ENCODE measurements at places on chromosomes 5 and 9.

DNA sequence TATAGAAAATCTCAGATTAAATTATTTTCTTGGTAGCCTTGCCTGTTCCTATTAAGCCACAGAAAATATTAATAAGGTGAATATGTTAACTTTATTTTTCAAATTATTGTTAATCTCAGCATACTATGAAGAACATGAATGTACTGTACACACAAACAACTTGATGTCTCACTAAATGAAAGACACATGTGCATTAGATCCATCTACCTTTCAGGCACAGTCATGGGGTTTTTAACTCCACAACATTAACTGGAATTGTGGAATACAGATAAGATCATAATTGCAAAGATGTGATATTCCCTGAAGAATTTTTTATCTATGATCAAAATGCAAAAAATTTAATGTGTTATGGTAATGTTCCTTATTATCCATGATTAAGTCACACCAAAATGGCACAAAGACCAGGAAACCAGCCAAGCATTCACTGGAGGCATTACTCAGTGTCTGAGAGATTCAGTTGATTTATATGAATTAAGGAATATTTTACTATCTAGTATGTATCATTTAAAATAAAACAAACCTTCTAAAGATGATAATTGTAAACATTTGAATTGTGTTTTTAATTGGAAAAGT is 150.0 kb upstream of the VCAN start:
- DNase-seq: no peak

GRCh38 chr9:23088932-23089364 is 642.3 kb downstream of the DMRTA1 start:
- DNase-seq: no peak

GRCh38 chr5:130164966-130165365 is 260.7 kb downstream of the CHSY3 start:
- no peak for DNase-seq

GRCh38 chr5:59600998-59601397 is 292.5 kb downstream of the PDE4D start:
- DNase-seq: no peak

DNA sequence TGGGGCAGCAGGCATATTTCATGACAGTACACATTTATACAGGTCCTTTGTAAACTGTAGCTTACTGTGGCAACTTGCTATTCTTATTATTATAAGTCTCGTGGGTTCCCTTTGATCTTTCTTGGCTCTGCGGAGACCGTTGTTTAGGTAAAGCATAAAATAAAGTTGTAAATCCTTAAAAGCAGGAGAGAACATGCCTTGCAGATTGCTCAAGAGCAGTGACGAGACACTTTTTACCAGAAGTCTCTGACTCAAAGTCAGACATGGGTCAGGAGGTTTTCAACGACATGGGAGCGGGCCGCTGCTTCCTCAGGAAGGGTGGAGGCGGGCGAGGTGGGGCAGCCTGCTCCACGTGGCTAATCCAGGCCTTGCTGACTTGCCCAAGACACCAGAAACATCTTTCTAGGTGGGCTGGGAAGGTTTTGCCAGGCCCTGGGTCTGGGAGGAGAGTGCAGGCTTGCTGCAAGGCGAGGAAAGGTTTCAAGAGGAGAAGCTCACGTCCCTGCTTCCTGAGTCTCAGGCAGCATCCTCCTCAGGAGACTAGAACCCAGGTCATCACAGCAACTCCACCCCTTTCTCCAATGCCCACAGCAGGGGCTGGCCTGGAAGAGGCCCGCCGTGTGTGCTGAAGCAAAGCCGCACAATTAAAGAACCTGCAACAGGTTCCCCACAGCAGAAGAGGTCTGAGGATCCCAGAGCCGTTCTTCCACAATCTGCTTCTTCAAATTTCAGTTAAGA is 6.5 kb downstream of the TBC1D2 start:
- DNase-seq: peak; percentile 35

- DNase-seq: no peak
These were observed 9.1 kb downstream of the MEGF10 start for GRCh38 chr5:127299678-127300077.

GRCh38 chr5:135004376-135004775 is 29.7 kb downstream of the PITX1 start:
- DNase-seq: no peak

DNA sequence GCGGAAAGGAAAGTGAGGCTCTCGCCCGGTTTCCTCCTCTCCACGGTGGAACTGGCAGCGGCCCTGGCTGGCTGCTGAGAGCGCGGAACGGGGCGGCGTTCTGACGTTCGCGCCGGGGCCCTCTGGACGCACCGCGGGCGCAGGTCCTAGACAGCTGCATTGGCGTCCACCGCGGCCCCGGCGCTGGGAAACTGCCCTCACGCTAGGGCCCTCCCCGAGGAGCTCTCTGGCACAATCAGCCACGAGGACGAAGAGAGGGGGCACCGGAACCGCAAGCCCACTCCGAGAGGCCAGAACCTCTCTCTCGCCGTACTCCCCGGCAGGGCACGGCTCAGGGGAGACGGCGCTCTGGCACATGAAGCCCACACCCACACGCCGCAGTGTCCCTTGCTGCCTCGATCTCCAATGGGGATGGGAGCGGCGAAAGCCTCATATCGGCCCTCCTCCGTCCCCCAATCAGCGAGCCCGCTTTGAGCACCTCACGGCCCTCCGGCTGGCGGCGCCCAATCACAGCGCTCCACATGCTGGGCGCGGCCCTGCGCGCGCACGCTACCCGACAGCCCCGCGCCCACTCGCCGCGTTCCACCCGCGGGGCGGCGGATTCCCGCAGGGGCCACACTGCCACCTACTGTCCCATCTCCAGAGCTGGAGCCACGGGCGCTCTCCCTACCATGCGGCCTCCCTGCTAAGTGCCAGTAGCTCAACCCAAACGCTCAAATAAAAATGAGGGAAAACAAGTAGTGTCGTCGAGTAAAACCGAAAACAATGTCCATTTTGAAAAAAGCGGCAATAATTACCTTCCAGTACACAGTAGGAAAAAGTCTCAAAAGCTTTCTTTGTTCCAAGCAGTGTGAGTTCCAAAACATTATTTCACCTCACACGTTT is 11.8 kb downstream of the MRPS27 start:
- DNase-seq: peak; percentile 96

DNA sequence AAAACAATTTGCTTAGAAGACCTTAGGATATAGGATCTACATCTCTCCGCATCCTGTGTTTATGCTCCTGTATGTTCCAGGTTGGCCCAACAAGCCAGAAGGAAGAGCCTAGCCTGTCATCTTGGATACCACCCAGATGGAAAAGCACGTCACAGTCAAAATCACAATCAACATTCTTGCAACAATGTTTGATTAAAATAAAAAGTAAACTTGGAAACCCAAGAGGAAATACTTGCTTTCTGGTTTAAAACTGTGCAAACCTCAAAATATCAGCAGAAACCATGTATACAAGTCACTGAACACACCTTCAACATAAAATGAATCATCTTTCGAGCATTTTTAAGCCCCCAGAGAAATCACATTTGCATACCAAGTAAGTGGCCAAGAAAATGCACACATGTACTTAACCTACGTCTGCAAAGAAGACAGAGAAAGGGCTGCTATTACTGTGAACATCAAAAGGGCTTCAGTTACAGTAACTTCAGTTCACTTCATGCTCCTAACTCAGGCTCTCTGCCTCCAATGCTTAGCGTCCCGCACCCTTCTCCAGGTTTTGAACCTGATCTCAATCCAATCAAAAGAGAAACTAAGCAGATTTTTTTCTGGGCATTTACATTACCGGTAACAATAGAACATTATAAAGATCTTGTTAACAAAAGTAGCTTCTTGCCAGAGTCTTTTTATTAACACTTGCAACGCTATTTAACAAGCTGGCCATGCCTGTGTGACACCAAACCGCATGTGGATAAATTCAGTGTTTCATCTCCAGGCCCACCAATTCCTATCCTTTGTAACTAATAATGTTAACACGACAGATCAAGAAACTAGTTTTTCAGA is 1.3 kb downstream of the ENC1 start:
- no peak for DNase-seq

- no peak for DNase-seq
These were observed 13.5 kb upstream of the MARCHF6 start for GRCh38 chr5:10339958-10340357.

- DNase-seq: no peak
These were observed 384.9 kb downstream of the NFIB start for GRCh38 chr9:13929013-13929412.

DNA sequence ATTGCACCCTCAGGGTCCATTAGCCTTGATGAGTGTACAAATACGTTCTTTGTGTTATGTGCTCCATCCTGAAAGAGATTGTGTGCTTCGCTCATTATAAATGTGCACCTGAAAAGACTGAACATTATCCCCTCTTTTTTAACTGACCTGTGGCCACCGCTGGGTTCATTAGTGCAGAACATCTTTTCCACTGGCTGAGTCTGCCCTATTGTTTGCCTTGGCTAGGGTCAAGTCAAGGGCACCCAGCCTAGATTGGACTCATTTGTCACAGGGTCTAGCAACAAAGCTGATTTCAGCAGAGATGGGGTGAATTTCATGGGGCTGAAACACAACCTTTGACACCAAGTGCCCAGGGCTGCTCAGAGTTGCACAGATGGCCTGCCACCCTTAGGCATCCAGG is 764.1 kb upstream of the ARRDC3 start:
- DNase-seq: no peak

GRCh38 chr9:20355022-20355421 is 267.3 kb downstream of the MLLT3 start:
- no peak for DNase-seq

GRCh38 chr5:65903581-65903980 is 22.8 kb upstream of the ERBIN start:
- no peak for DNase-seq

DNA sequence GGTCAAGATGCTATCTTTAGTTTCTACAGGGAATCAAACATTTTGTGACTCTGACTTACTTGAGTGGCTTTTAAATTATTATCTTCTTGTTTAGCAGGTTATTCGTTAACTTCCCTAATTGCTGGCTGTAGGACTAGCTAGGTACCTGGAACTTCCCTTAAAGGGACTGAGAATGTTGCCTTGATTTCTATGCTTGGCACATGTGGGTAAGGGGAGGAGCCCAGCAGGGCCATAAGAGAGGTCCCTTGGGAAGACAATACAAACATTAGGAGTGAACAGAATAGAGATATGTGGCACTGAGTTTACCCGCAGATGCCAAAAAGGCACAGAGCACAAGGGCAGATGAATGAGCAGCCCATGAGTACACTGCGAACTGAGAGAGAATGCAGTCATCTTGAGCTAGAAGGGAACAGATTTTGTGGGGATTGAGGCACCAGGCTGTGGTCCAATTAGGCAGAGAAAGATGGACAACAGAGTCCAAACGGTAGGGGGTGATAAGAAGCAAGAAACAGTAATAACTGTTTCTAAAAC is 9.8 kb downstream of the CKMT2 start:
- DNase-seq: no peak
